Activated CD4-positive, alpha-beta memory T cell treated with anti-CD3 and anti-CD28 coated beads for 36 hours (primary cell): ENCODE measurements at places on chromosomes 2 and 18. TPM values are rescaled to one million over a fixed set of nuclear protein-coding genes. Genes with fewer than 3 reads are reported as not detected.

Gene IL1R1
- 20.4 TPM for total RNA-seq

- peak; percentile 60 for DNase-seq
Observed at GRCh38 chr2:202178346-202178958, 59.9 kb downstream of the SUMO1 start.

- DNase-seq = no peak
Observed at GRCh38 chr2:231573698-231574421, 18.8 kb upstream of the TEX44 start.

GRCh38 chr2:141331127-141331526, 799.7 kb downstream of the LRP1B start:
- no peak for DNase-seq

DNA sequence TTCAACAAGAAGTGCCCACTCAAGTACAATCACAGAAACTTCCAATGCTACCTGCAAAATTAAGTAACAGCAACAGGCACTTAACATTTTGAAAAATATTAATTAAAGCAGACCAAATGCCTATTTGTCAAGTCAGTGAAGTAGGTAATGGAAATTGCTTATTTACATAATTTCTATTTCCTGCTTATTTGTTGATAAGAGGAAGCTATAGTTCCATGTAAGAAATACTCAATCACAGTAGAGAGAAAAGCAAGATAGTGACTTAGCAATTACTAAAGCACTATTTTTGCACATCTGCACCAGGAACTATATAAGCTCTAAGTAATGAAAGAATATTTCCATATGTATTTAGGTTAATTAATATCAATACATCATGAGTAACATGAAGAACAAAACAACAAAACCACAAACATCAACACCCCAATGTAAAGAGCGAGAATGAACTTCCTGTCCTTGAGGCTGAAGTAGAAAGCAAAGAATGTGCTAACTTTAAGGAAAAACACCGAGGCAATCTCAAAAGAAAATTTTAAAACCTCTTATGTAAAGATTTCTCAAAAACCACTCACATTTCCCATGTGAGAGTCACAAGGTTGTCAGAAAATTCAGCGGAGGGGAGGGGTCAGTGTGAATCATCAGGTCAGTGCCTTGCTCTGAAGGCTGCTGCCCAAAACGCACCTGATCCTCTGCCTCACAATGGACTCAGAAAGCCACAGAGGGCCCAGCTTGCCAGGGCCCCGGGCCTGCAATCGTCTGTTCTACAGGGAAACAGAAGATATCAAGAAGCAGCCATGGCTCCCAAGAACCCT, 12.5 kb downstream of the NPC1 start:
- peak; percentile 73 for DNase-seq

- DNase-seq = no peak
Observed at GRCh38 chr2:142082368-142082767, 48.4 kb downstream of the LRP1B start.
